ENCODE measurements at places on chromosomes 2 and 18. TPM values are rescaled to one million over a fixed set of nuclear protein-coding genes. Genes with fewer than 3 reads are reported as not detected.

- DNase-seq, result no peak
Measured at GRCh38 chr2:224392545-224392944, 9.4 kb downstream of the FAM124B start.

Gene ACADL
- not detected for total RNA-seq

- DNase-seq, result peak; percentile 89
Measured at GRCh38 chr2:218282173-218282991, 9.9 kb downstream of the TMBIM1 start.

DNA sequence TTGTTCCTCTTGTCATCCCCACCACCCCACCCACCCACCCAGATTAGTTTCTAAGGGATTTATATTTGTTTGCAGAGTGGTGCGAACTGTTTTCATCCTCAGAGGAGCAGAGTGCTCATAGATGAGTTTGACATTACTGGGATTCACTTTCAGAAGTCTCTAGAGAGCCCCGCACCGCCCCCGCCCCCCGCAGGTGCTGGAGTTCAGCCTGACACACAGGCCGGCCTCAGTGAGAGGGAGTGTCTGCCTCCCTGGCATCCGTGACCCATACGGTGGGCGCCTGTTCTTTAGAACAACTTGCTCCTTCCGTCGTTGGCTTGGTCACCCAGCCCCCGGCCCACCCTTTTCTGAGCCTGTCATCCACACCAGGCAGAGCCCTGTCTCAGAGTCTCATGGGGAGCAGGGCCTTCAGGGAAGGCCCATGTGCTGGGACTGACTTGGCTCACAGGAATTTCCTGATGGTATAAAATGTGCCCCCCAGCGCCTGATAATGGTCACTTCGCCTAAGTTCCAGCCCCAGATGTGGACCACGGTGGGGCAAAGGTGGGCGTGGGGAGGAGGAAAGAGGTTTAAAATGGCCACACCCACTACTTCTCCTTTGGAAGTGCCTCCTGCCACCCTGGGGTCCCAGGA is 44.3 kb downstream of the HPCAL1 start:
- DNase-seq, result no peak

- DNase-seq, result peak; percentile 49
Measured at GRCh38 chr18:7545734-7546133, 21.4 kb upstream of the PTPRM start.

Gene TNFAIP6
- 8.9 TPM for total RNA-seq

- no peak for DNase-seq
Measured at GRCh38 chr2:220417503-220417902, 790.1 kb downstream of the SLC4A3 start.

Gene ARHGAP28
- total RNA-seq, result 0.63 TPM

GRCh38 chr2:199744724-199745123 is 106.3 kb downstream of the FTCDNL1 start:
- DNase-seq, result no peak

GRCh38 chr18:35581898-35582641 is 530 bp downstream of the GALNT1 start:
- peak; percentile 57 for DNase-seq

GRCh38 chr18:21439431-21439846 is 161.1 kb downstream of the ESCO1 start:
- DNase-seq, result peak; percentile 95

GRCh38 chr2:23375448-23375847 is 9.5 kb upstream of the KLHL29 start:
- DNase-seq, result peak; percentile 17

Gene IL36RN
- total RNA-seq, result not detected

DNA sequence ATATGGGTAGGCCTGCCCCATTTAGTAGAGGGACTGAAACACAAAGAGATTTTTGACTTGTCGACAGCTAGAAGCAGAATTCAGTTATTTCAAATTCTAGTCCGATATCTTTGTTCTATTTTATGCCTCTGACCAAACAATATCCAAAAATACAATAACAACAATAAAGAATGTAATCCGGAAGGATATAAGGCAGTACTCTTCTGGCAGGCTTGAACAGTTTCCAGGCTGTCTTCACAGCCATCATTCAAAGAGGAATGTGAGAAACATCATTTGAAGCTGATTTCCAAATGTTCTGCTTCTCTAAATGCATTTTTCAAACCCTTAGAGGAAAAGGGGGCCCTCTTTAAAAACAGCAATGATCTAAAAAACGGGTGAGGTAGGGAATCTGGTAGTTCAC is 36.7 kb upstream of the SPTBN1 start:
- peak; percentile 17 for DNase-seq

DNA sequence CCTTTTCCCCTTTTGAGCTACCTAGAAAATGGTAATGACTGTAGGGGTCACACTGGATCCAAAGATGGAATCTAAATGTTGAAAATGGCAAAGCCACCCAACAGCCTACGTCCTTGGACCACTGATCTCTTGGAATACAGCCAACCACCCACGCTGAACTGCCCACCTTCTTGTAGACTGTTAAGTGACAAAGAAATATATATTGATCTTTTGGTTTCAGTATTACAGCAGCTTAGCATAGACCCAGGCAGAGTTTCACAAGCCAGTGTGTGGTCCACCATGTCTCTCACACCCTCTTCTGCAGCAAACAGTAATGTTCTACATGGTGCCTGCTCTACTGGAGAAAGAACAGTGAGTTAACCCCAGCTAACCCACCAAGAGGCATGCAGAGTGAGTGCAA is 20.2 kb downstream of the CACNB4 start:
- no peak for DNase-seq

DNA sequence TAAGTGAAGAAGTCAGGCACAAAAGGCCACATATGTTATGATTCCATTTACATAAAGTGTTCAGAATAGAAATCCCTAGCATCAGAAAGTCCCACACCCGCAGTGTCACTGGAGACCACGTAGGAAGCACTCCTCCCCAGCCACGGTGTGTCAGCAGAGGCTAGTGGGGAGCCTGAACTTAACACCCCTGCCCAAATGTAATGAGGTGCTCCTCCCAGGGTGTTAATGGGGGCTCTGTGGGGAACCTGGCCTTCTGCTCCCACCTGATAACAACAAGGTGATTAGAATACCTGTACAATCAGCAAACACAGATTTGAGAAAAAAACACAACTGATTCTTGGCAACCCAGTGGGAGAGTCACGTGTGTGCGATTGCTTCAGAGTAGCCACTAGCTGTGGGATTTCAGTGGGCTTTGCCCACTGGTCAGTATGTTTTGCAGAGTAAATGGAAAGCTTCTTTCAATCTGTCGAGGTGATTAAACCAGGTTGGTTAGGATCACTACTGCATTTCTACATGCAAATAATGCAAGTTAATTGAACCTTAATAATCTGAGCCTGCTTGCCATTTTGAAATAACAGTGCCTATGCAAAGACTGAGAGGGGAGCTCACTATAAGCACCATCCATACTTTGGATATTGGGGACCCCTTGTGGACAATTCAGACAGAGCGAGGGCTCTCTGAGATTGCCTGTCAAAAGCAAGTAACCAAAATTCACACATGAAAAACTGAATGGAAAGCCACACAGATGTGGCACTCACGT is 20.6 kb upstream of the ATRAID start:
- peak; percentile 76 for DNase-seq

DNA sequence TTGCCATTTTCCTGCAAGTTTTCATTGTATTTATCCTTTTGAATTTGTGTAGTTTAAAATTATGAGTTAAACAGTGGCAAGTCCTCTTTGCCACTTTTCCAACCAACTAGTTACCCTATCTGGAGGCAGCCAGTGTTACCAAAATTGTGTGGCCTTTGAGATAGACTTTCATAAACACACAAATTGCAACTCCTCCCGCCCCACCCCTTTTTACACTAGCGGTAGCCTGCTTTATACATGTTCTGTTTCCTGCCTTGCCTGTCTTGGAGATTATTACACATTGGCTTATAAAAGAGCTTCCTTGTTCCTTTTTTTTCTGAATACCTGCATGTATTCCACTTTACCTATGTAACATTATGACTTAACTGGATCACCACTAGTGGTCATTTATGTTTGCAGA is 56.5 kb downstream of the RPIA start:
- DNase-seq, result no peak

GRCh38 chr2:233413559-233414272 is 59.4 kb downstream of the DGKD start:
- peak; percentile 88 for DNase-seq

- DNase-seq, result no peak
Measured at GRCh38 chr2:36032046-36032445, 323.5 kb upstream of the CRIM1 start.

DNA sequence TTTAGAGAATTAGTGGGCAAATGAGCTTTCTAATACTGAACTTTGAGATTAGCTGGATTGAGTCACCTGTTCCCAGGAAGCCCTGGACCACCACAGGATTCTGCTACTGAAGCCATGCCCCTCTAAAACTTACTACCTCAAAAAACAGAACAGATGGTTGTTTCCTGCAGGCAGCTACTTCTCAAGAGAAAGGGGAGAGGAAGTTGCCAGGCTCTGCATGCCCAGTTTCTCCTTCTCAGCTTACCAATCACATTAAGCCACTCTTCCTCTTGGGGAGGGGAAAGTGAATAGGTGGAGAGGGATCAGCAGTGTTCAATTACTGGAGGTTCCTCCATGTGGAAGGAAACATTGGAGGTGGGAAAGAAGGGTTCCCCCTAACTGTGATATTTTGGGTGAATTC is 24.9 kb upstream of the C1GALT1C1L start:
- no peak for DNase-seq

- no peak for DNase-seq
Measured at GRCh38 chr18:10259901-10260300, 194.5 kb upstream of the APCDD1 start.

- DNase-seq, result no peak
Measured at GRCh38 chr2:18610090-18610489, 20.7 kb upstream of the NT5C1B start.

Data from GM23248 (cell line).